ENCODE measurements at places on chromosomes 6 and 20.

DNA sequence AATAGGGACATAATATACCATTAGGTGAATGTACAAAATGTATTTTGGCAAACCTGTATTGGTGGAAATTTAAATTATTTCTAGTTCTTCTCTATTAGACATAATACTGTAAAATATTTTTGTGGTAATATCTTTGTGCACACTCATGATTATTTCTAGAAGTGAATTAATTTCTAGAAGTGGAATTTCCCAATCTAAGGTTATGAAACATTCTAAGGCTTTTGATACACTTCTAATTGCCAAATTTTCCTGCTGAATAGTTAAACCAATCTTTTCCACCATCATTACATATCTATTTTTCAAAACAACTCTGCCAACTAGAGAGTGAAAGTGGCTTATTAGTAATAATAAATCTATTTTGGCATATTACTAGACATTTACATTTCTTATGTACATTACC is 1.8 kb upstream of the CCND3 start:
- no peak for DNase-seq

- no peak for DNase-seq
These were observed 94.4 kb downstream of the RNASET2 start for GRCh38 chr6:166861961-166862286.

GRCh38 chr20:8509809-8510208 is 377.7 kb downstream of the PLCB1 start:
- no peak for DNase-seq

- DNase-seq = no peak
These were observed 132.1 kb upstream of the FAM184A start for GRCh38 chr6:119210596-119210995.

- DNase-seq = peak; percentile 12
These were observed 398.8 kb downstream of the ESR1 start for GRCh38 chr6:152206072-152206818.

DNA sequence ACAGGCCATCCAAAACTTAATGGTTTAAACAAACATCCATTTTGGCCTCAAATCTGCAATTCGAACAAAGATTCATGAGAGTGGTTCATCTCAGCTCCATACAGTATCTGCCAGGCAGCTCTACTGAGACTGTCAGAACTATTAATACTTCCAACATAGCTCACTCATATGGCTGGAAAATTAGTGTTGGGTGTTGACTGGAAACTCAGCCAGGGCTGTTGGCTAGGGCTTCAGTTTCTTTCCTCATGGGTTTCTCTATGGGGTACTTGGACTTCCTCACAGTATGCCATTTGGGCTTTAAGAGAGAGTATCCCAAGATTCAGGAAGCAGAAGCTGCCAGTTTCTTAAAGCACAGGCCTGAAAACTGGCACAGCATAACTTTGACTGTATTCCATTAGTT is 240.3 kb downstream of the TPBG start:
- no peak for DNase-seq

DNA sequence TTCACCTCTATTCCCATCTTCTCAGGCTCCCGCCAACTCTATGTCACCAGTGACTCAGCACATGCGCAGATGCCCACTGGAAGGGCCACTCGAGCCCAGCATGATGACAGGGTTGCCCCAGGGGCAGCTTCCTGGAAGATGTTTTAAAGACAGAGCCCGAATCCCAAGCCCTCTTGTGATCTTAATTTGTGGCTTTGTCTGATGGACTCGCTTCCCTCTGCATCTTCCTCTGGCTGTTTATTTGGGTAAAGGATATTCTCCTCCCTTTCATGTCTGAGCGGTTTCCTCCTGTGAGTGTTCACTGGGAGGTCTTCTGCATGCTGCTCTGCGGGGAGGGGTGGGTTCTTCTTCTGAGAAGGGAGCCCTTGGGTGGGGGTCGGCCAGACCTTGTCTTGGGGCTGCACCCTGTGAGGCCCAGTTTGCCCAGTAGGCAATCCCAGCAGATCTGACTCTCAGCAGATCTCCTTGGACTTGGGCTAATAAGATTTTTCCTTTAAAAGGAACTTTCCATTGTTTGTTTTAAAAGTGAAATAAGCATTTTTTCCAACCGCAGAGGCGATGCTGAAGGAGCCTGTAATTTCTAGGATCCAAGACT is 401.0 kb downstream of the CDC5L start:
- DNase-seq = no peak

- no peak for DNase-seq
These were observed 59.3 kb downstream of the SHLD1 start for GRCh38 chr20:5809495-5809894.

DNA sequence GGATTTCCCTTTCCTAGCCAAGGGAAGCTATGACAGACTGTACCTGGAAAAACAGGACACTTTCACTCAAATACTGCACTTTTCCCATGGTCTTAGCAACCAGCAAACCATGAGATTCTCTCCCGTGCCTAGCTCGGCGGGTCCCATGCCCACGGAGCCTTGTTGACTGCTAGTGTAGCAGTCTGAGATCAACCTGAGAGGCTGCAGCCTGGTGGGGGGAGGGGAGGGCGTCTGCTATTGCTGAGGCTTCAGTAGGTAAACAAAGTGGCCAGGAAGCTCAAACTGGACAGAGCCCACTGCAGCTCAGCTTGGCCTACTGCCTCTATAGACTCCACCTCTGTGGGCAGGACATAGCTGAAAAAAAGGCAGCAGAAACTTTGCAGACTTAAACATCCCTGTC is 61.8 kb downstream of the EPM2A start:
- DNase-seq = no peak

GRCh38 chr6:135514706-135515105 is 17.2 kb upstream of the AHI1 start:
- DNase-seq = no peak

- DNase-seq = no peak
These were observed 263.0 kb downstream of the ARID1B start for GRCh38 chr6:157040191-157040590.

- DNase-seq = no peak
These were observed 15.8 kb downstream of the RRP36 start for GRCh38 chr6:43037197-43037596.

GRCh38 chr6:71908162-71908765 is 21.9 kb downstream of the RIMS1 start:
- DNase-seq = no peak

- no peak for DNase-seq
These were observed 5.2 kb downstream of the INSM1 start for GRCh38 chr20:20373091-20373571.

GRCh38 chr20:48202334-48203113 is 417.2 kb upstream of the SULF2 start:
- DNase-seq = no peak

DNA sequence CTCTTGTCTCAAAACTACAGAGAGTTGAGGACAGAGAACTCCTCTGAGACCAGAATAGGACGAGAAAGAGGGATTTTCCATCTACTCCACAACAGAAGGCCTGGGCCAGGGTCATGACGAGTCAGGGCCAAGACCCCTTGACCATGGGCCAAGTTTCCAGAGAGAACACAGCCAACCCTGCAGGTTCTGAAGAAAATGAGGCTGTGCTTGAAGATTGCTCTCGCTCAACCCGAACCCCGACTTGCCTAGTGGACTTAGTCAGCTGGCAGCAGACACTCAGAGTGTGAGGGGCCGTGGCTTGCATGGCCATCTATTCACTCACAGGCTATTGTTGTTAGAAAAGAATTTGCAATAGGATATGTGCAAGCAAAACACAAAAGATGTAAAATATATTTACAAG is 54.5 kb downstream of the TMEM242 start:
- no peak for DNase-seq

GRCh38 chr6:42302411-42302810 is 84.8 kb upstream of the MRPS10 start:
- DNase-seq = no peak

GRCh38 chr6:151452750-151453427 is 963 bp upstream of the RMND1 start:
- DNase-seq = no peak

GRCh38 chr20:6075428-6076219 is 21.8 kb upstream of the LRRN4 start:
- DNase-seq = no peak

DNA sequence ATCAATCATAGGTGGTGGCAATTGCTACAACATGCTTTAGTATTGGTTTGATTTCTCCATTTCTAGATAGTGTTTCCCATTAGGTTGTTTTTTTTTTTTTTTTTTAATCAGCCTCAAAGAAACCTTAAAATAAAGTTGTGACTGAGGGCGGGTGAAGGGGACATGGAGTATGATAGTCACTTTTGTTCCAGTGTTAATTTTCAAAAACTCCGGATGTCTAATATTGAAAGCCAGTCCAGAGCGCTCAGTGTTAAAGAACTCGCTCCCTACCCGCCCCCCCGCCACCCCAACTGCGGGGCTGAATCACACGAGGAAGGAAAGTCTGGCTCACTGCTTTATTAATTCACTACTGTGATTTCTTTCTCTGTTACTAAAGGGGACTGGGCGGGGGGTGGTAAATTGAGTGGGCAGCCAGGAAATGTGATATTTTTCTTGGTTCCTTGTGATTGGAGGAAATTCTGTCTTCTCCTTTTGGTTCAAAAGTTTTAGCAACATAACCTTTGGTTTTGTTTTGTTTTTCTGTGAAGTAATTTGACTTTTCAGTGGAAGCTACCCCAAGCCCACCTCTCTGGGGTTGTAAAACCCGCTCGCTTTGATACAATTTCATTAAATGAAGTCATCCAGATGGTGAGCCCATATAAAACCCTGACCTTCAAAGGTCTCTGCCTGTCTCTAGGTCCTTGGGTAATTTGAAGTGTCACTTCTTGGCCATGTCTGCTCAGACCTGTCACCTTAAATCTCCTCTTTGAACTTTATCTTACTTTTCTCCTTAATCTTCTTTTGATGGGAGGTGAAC is 38.0 kb downstream of the TNFAIP3 start:
- DNase-seq = no peak

DNA sequence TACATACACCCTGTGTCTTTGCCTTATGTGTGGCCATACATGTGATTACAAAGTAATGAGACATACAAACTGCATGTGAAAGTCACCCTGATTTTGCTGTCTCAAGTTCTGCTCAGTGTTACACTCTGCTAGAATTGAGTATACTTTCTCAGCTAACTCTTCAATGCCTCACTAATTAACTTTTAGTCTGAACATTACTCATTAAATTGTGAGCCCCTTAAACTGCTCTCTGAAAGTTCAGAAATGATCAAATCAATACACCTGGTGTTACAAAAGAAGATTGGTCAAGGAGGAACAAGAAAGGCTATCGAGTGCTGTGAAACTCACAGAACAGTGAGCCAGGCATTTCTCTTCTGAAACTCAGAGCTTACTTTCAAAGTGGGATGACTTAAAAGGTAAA is 71.3 kb downstream of the MKKS start:
- no peak for DNase-seq

DNA sequence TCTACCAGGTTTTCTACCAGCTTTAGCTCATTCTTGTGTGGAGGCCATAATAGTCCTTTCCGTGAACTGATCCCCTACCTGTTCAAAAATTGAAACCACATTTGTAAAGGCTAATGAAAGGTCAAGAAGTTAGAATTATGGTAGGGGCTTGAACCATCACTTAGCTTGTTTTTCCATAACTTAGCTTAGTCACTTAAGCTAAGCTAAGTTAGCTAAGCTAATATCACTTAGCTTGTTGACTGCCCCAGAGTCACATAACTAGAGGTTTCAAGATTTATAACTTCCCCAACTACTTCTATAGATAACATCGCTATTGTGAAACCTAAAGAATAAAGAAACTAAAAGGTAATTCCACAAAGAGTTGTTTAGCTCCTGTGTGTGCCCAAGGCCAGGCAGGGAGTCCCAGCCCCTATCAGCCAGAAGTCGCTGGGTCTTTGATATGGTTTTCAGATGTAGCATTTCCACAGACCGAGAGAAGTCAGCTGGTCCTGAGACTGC is 131.8 kb downstream of the VEGFA start:
- DNase-seq = no peak

DNA sequence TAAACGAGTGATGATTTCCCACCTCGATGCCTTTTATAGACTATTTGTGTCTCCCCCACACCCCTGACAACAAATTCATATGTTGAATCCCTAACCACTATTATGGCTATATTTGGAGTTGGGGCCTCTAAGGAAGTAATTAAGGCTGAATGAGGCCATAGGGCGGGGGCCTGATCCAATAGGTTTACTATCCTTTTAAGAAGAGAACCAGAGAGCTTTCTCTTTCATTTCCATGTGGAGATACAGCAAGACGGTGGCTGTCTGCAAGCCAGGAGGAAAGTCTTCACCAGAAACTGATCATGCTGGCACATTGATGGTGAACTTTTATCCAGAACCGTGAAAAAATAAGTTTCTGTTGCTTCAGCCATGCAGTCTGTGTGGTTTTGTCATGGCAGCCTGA is 38.9 kb upstream of the CLIC5 start:
- DNase-seq = no peak

GRCh38 chr20:9474835-9475415 is 39.5 kb upstream of the LAMP5 start:
- no peak for DNase-seq

- no peak for DNase-seq
These were observed 98.7 kb upstream of the PMEPA1 start for GRCh38 chr20:57808264-57809070.

- no peak for DNase-seq
These were observed 37.3 kb upstream of the APCDD1L start for GRCh38 chr20:58552366-58552934.

GRCh38 chr6:68628161-68628560 is 6.9 kb upstream of the ADGRB3 start:
- DNase-seq = no peak

GRCh38 chr20:54648421-54649142 is 173.2 kb downstream of the DOK5 start:
- DNase-seq = no peak

DNA sequence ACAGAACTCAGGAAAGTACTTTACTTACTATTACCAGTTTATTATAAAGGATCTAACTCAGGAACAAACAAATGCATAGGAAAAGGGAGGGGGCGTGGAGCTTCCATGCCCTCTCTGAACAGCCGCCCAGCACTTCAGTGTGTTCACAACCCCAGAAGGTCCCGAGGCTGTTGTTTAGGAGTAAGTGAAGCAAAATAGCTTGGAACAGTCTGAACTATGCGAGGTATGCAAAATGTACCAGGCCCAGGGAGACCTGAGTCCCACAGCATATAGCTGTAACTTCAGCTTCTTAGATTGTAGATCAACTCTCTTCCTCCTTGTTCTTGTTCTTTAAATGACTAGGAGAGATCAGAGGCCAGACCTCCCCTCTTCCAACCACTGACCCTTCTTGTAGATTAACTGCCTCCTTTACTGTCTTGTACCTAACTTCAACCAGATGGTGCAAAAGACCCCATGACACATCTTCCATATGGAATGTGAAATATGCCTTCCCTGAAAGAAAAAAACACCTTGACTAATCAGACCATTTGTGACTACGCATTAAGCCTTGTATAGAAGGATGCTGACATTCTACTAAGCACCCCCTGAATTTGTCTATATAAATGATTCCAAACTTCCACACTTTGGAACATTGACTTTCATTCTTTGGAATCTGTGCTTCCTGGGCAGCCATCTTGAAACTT is 98.8 kb upstream of the SNX9 start:
- no peak for DNase-seq

DNA sequence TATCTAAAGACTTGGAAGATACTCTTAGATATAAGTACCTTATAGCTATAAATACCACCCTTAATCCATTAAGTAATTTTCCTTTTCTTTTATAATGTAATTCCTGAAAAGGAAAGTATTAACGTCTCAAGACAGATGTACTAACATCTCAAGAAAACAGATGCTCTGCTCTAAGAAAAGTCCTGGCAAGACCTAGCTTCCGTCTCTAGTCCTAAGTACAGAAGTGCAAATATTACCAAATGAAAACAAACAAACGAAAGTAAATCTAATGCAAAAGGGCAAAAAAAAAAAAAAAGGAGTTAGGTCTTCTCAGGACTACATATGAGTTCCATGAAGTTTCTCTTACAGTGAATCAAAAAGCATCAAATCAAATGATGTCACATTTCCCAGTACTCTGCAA is 106.8 kb upstream of the PDE10A start:
- DNase-seq = no peak

- DNase-seq = no peak
These were observed 56.4 kb downstream of the ZMYND8 start for GRCh38 chr20:47300071-47300470.

All from HS-27A (cell line).